ENCODE measurements at places on chromosomes 2 and 18.

DNA sequence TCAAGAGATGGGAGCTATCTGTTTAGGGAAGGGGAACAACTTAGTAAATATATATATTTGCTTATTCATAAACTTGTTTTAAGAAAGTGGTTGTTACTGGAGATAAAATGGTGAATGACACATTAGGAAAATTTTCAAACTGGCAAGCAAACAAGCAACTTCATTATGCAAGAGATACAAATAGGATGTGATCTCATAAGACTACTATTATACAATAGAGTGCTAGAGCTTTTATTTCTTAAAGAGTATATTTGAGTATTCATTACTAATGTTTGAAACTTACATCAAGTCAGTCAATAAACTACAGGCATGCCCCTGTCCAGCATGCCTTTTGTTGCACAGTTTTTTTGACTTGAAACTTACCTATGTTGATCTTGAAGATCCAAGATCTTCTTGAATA is 355.2 kb upstream of the KCNJ3 start:
- no peak for DNase-seq

GRCh38 chr2:120289221-120289906 is 36.7 kb downstream of the RALB start:
- no peak for DNase-seq

DNA sequence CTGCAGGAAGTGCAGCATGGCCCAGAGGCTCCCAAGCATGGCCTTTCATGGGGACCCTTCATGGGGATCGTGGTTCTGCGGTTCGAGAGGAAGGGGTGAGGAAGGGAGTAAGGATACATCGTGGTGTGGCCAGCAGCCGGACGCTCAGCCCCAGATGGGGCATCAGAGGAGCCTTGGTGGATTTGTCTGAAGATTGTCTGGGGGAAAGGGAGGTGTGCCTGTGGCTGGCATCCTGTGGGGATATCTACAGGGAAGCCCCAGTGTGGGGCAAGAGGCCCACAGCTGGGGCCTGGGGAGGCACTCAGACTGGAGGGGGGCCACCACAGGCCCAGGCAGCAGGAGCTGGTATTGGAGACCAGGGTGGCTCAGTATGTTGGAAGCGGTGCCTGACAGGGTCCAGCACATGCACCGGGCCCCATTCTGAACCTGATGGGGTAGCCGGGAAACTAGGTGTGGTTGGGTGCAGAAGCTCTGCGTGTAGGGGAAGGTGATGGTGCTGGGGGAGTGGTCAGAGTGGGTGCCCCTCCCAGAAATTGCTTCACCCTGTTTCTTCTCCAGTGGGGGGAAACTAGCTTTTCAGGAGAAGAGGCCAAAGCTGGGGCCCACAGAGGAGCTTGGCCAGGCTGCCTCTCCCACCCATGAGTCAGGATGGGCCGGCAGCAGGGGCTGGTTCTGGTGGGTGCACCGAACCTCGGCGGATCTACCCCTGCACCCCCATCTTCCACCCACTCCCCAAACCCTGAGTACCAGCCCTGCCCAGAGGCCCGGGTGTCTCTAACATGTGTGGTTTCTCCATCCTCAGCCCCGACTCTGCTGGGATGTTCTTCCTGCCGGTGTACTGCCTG is 274.4 kb upstream of the HDAC4 start:
- DNase-seq, result peak; percentile 7

DNA sequence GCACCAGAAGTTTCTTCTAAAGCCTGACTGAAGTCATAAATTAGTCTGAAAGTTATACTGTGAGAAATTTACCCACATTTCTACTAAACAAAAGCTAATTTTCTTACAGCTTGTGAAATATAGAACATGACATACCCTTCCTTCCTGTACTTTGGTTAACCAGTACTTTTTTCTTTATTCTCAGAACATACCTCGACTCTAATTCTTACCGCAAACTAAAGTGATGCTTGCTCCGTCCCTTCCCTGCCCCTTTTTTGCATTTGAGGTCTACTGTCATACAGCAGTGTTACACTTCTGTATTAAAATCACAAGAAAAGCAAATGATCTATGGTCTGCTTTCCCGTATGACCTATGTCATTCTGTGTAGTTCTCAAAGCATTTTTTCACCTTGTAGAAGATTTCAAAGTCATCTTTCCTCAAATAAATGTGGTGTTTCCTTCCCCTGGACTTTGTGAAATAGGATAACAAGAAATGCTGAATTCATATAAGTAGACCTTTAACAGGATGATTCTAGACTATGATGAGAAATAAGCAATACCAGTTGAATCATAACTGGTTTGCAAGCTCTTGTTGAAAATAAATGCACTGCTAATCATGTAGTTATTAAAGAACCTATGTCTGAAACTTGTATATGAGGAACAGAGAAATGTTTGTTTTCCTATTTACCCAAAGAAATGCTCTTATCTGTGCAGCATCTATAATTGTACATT is 30.4 kb downstream of the CYTIP start:
- no peak for DNase-seq

Measured in tibial artery (tissue), 4 donors.